ENCODE measurements at places on chromosomes 4 and X. TPM values are rescaled to one million over a fixed set of nuclear protein-coding genes. Genes with fewer than 3 reads are reported as not detected.
A peak's percentile ranks its signal among the peaks of the same experiment; 100 is the strongest.

GRCh38 chr4:17667653-17668201 lies 53.3 kb downstream of the MED28 start:
- peaks cover 4% of the 10 kb centered on the region for H3K27me3 ChIP-seq
- no peak overlapping the region for H3K4me3 ChIP-seq
- DNase-seq: no peak
- H3K36me3 ChIP-seq: no peaks in the 10 kb centered on the region
- H3K27ac ChIP-seq: no peak overlapping the region
- no peaks in the 10 kb centered on the region for H3K4me1 ChIP-seq

DNA sequence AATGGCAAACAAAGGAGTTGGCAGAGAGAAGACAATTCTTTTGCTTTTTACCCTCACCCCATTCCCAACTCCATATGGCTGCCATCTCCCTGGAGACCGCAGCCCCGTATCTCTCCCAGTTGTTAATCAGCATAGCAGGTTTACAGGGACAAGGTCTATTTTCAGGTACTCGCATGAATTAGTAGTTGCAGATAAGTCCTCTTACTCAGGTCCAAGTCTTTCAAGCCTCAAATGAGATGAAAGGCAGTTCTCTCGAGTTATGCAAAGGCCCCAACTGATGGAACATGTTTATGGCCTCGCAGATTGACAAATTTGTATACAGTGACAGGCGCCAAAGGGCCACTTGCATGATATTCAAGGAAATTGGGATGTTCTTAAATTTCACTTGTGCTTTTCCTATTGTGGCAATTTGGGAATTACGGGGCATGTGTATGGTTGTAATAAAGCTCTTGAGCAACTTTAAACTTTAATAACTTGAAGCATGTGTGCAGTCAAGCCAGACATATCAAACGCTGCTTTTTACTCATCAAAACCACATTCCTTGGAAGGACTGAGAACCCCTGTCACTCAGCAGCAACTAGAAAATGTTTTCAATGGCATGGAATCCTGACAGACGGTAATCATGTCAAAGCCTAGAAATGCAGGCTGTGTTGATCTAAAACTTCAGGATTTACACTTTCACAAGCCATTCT lies 45.1 kb downstream of the KDR start:
- DNase-seq: no peak
- H3K27ac ChIP-seq: no peak overlapping the region
- peaks cover 5% of the 10 kb centered on the region for H3K4me1 ChIP-seq
- H3K4me3 ChIP-seq: no peak overlapping the region
- H3K36me3 ChIP-seq: no peaks in the 10 kb centered on the region

DNA sequence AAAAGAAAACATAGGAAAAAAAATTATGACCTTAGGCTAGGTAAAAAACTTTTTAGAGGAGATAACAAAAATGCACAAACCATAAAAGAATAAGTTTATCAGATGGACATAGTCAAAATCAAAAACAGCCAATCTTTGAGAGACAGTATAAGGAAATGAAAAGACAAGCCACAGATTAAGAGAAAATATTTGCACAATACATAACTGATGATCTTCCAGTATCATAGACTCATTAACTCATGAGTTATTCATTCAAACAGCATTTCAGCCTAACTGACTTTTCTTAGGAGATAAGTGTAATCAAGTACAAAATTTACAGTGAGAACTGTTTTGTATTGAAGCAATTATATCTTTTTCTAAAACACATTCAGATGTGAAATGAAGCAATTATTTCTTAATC lies 183.8 kb downstream of the FBXO8 start:
- H3K27me3 ChIP-seq: no peaks in the 10 kb centered on the region
- no peaks in the 10 kb centered on the region for H3K4me1 ChIP-seq
- H3K36me3 ChIP-seq: no peaks in the 10 kb centered on the region
- no peak for DNase-seq
- H3K27ac ChIP-seq: no peak overlapping the region
- H3K4me3 ChIP-seq: no peak overlapping the region

The RTL3 gene
- not detected for total RNA-seq

DNA sequence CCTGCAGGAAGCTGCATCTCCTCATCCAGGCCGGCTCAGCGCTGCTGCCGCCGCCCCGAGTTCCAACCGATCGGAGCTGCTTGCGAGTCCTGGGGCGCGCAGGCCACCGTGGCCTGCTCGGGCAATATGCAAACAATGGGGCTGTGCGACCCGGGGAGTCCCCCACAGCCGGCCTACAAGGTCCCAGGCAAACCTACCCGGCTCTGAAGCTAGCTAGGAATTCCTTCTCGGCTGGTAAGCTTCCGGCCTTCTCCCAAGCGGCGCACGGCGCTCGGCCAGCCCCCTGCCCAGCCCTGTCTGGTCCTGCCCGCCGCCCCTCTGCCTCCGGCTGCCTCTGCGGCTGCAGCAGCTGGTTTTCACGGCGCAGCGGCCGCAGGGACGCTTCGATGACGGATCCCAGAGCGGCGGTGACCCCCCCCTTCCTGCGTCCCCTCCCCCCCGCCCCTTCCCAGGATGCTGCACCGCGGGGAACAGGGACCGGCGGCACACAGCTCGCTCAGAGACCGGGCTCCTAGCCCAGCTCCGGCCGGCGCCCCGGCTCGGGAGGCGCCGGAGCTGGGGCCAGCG lies 59.4 kb downstream of the TSC22D3 start:
- H3K27ac ChIP-seq: peak overlapping the region; percentile 85
- peaks cover 27% of the 10 kb centered on the region for H3K4me1 ChIP-seq
- H3K27me3 ChIP-seq: no peaks in the 10 kb centered on the region
- H3K36me3 ChIP-seq: peaks cover 5% of the 10 kb centered on the region
- peak overlapping the region; percentile 84 for H3K4me3 ChIP-seq

GRCh38 chrX:10902001-10902400 lies 209.1 kb upstream of the HCCS start:
- no peaks in the 10 kb centered on the region for H3K36me3 ChIP-seq
- H3K27me3 ChIP-seq: no peaks in the 10 kb centered on the region
- no peak overlapping the region for H3K27ac ChIP-seq
- peaks cover 5% of the 10 kb centered on the region for H3K4me1 ChIP-seq
- H3K4me3 ChIP-seq: no peak overlapping the region

The NOX1 gene
- not detected for total RNA-seq

The CT47A1 gene
- not detected for total RNA-seq

- H3K36me3 ChIP-seq: no peaks in the 10 kb centered on the region
- DNase-seq: no peak
- H3K27me3 ChIP-seq: no peaks in the 10 kb centered on the region
- H3K4me1 ChIP-seq: peaks cover 50% of the 10 kb centered on the region
- H3K4me3 ChIP-seq: no peak overlapping the region
- H3K27ac ChIP-seq: no peak overlapping the region
These were observed 126.9 kb downstream of the MAML3 start for GRCh38 chr4:140027101-140027500.

GRCh38 chrX:39205467-39205866 lies 404.2 kb downstream of the MID1IP1 start:
- peaks cover 2% of the 10 kb centered on the region for H3K27me3 ChIP-seq
- H3K4me3 ChIP-seq: no peak overlapping the region
- peaks cover 1% of the 10 kb centered on the region for H3K4me1 ChIP-seq

The S100P gene
- total RNA-seq: 3.5 TPM

DNA sequence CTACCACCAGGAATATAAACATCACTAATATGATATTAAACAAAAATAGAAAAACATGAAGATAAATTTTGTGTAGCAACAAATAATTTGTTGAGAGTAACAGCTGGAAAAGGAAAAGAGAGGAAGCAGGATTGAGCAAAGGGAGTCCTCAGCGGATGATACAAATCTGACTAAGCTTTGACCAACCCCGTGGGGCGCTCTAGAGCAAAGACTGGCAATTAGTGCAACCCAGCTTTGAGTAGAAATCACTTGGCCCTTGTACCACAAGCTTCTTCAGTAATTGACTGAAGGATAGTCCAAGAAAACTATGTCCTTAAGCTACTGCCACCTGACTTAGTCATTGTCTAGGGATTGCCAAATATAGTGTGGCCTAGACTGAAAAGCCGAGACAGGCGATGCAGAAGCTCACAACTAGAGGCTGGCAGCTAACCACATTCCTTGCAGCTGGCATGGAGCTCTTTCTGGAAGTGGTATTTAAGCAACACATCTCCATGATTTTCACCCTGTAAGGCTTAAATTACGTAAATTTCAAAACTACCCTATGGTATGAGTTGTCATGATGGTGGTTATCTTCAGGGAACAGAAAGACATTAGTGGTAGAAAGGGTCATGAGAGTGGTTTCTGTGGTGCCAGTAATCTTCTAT lies 396.0 kb downstream of the PDGFC start:
- no peaks in the 10 kb centered on the region for H3K36me3 ChIP-seq
- no peaks in the 10 kb centered on the region for H3K27me3 ChIP-seq
- H3K4me3 ChIP-seq: no peak overlapping the region
- H3K4me1 ChIP-seq: peaks cover 3% of the 10 kb centered on the region
- no peak overlapping the region for H3K27ac ChIP-seq

The FOXP3 gene
- 0.33 TPM for total RNA-seq

The SPON2 gene
- 2.2 TPM for total RNA-seq

GRCh38 chr4:83858131-83858530 lies 322.2 kb downstream of the GPAT3 start:
- H3K4me3 ChIP-seq: no peak overlapping the region
- no peak overlapping the region for H3K27ac ChIP-seq
- no peak for DNase-seq
- no peaks in the 10 kb centered on the region for H3K4me1 ChIP-seq
- no peaks in the 10 kb centered on the region for H3K27me3 ChIP-seq
- H3K36me3 ChIP-seq: no peaks in the 10 kb centered on the region

DNA sequence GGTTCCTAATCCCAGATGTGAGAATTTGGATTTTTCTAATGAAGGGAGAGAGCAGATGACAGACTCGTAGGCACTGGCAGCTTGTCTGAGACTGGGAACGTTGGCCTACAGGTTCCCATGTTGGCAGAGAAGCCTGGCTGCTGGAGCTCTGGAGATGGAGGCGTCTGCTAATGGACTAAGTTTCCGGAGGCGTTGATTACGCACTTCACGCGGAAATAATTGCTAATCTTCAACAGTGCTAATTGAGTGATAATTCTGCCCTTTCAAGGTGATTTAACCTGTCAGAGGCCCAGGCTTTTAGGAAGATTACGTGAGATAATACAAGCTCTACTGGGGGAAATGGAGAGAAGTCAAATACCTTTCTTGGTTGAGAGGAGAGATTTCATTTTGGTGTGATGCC lies 77.4 kb downstream of the PSAPL1 start:
- no peak overlapping the region for H3K27ac ChIP-seq
- no peak for DNase-seq
- H3K27me3 ChIP-seq: peaks cover 29% of the 10 kb centered on the region
- no peak overlapping the region for H3K4me3 ChIP-seq
- H3K36me3 ChIP-seq: no peaks in the 10 kb centered on the region
- H3K4me1 ChIP-seq: no peaks in the 10 kb centered on the region

The ARHGEF38 gene
- 1.6 TPM for total RNA-seq

DNA sequence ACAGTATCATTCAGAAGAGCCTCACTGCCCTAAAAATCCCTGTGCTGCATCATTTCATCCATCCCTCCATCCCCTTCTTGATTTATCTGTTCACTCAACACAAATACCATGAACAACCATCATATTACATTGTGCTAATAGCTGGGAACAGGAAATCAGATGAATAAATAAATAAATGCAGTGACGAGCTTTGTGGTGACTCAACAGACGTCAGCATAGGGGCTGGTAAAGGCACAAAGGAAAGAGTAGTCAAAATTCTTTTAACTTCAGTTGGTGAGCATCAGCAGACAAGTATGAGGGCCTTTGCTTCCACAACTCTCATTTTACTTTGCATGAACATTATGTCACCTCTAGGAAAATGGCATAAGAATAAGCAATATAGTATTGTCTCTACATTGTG lies 65.5 kb downstream of the EDNRA start:
- DNase-seq: no peak
- H3K4me1 ChIP-seq: no peaks in the 10 kb centered on the region
- H3K27ac ChIP-seq: no peak overlapping the region
- no peak overlapping the region for H3K4me3 ChIP-seq
- no peaks in the 10 kb centered on the region for H3K27me3 ChIP-seq
- H3K36me3 ChIP-seq: peaks cover 2% of the 10 kb centered on the region

- DNase-seq: no peak
- no peak overlapping the region for H3K4me3 ChIP-seq
- no peaks in the 10 kb centered on the region for H3K4me1 ChIP-seq
- peaks cover 5% of the 10 kb centered on the region for H3K27me3 ChIP-seq
These were observed 32.0 kb downstream of the IDS start for GRCh38 chrX:149473092-149473491.

DNA sequence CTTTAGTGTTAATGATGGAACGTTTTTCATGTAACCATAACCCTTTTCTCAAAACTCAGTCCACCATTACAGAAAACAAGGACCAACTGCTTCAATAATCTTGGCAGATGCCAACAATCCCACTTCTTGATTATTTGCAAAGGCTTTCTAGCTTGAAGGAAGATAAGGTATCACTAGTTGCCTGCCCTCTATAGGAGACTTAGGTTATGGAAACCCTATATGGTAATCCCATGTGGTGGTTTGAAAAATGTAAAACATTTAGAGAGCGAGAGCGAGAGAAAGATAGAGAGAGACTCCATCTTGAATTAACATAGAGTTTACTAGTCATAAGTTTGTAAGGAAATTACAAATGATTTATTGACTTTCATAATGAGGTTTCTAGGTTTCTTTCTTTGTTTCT lies 1627.5 kb upstream of the TENM3 start:
- H3K4me1 ChIP-seq: peaks cover 3% of the 10 kb centered on the region
- no peaks in the 10 kb centered on the region for H3K27me3 ChIP-seq
- H3K27ac ChIP-seq: no peak overlapping the region
- no peaks in the 10 kb centered on the region for H3K36me3 ChIP-seq
- no peak overlapping the region for H3K4me3 ChIP-seq

GRCh38 chrX:14359727-14360126 lies 169.6 kb upstream of the GLRA2 start:
- no peak overlapping the region for H3K4me3 ChIP-seq
- no peaks in the 10 kb centered on the region for H3K4me1 ChIP-seq
- peaks cover 3% of the 10 kb centered on the region for H3K36me3 ChIP-seq

The ADH7 gene
- not detected for total RNA-seq

The XG gene
- total RNA-seq: 1.2 TPM

GRCh38 chr4:75056277-75056676 lies 123.4 kb downstream of the PARM1 start:
- H3K4me1 ChIP-seq: peaks cover 7% of the 10 kb centered on the region
- no peak overlapping the region for H3K27ac ChIP-seq
- H3K4me3 ChIP-seq: no peak overlapping the region
- H3K36me3 ChIP-seq: no peaks in the 10 kb centered on the region
- H3K27me3 ChIP-seq: no peaks in the 10 kb centered on the region
- no peak for DNase-seq

GRCh38 chr4:86334020-86334750 lies 25.7 kb downstream of the MAPK10 start:
- no peaks in the 10 kb centered on the region for H3K27me3 ChIP-seq
- H3K4me1 ChIP-seq: peaks cover 5% of the 10 kb centered on the region
- H3K27ac ChIP-seq: no peak overlapping the region
- no peak overlapping the region for H3K4me3 ChIP-seq

GRCh38 chr4:85784348-85784747 lies 309.4 kb downstream of the ARHGAP24 start:
- no peak overlapping the region for H3K4me3 ChIP-seq
- DNase-seq: no peak
- no peaks in the 10 kb centered on the region for H3K4me1 ChIP-seq
- no peaks in the 10 kb centered on the region for H3K27me3 ChIP-seq
- H3K36me3 ChIP-seq: no peaks in the 10 kb centered on the region

Measured in progenitor cell of endocrine pancreas (in vitro differentiated cells).